HFFc6 (cell line): ENCODE measurements at places on chromosomes 2 and 18.
A peak's percentile ranks its signal among the peaks of the same experiment; 100 is the strongest.

GRCh38 chr2:105929516-105929915 lies 184.8 kb downstream of the NCK2 start:
- DNase-seq = no peak

DNA sequence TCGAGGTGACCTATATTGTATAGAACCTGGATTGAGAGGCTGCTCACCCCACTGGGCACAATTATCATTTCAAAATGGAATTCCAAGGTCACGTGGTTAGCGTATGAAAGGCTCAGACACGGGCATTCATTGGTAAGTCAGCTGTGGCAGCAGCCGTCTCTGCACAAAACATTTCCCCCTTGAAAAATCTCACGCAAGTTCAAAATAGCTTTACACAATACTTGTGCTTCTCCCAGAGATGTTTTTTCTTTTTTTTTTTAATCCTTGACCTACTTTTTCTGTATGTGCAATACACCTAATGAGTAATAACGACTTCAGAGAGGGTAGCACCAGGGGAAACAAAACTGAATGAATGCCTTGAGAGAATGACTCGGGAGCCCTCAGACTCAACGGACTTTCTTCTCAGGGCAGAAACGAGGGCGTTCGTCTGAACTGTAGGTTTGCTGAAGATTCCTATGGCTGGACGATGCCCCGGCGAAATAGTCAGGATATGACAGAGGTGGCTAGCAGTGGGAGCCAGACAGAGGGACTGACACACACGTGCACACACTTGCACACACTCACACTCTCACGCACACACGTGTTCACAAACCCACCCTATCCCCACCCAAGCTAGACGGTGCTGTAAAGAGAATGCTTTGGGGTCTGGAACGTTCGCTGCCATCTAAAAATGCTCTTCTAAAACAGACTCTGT lies 77.8 kb downstream of the PDCL3 start:
- no peak for DNase-seq

DNA sequence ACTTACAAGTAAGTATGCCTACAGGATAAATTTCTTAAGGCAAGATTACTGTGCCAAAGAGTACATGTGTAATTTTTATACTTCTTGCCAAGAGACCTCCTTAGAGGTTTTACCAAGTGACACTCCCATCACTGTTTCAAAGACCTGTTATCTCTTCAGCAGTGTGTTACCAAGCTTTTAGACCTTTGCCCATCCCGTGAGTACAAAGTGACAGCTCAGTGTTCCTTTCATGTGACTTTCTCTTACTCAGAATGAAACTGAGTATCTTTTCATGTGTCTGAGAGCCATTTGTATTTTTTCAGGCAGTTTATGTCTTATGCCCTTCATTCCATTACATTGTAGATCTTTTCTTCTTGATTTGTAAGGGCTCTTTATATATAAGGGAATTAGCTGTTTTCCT lies 287.5 kb upstream of the SALL3 start:
- no peak for DNase-seq

DNA sequence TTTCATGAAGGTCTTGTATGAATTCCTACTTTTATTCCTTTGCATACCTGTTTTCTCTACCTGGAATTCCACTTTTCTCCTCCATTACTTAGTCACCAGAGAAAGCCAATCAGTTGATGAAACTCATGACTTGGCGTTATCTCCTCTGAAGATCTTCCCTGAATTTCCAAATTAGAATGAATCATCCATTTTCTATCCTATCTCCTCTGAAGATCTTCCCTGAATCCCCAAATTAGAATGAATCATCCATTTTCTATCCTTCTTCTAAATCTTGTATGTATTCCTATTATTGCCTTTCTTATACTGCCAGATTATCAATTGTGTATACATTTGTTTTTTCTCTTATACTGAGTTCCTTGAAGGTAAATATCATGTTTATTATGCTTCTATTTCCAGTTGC lies 440.4 kb downstream of the CCDC85A start:
- peak; percentile 28 for DNase-seq

DNA sequence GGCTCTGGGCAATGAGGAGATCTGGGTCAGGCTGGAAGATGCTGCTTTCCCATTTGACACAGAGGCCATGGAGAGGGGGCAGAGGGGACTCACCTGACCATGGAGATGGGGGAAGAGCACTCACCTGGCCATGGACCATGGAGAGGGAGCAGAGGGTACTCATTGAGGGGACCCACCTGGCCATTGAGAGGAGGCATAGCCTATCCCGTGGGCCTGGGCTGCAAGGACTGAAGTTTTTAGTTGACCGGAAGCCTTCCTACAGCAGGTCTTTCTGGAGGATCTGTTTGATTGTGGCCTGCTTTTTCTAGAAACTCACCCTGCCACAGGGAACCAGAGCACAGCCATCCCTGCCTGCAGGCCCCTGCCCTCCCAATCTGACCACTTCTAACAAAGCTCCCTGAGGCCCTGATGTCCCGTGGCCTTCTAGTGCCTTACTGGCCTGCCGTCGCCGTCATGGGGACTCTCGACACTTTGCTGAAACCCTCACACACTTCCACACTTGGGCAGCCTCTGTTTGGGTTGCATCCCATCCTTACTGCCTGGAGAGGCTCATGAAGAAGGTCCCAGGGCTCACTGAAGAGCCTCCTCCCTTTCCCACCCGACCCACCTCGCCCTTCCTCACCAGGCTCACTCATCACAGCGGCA lies 5.1 kb upstream of the PROM2 start:
- DNase-seq = no peak

- no peak for DNase-seq
Measured at GRCh38 chr2:19728125-19728524, 173.7 kb downstream of the TTC32 start.

DNA sequence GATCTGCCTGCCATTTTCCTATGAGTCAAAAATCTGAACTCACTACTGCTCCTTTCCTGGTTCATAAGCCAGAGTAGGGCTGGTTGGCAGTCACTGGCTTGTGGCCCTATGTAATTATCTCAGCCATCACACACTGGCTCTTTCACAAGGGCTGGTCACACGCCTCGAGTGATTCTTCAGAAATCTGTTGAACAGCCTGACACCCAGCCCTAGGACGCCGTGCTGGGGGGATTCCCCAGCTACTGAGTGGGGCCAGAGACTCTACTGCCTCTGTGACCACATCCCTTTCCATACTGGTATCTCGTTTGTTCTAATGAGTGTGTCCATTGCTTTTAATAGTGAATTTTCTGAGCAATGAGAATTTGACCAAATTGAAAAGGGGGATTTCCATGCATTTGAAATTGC lies 45.8 kb upstream of the RBM44 start:
- DNase-seq = no peak

- no peak for DNase-seq
Measured at GRCh38 chr2:102796337-102796736, 34.5 kb downstream of the TMEM182 start.

DNA sequence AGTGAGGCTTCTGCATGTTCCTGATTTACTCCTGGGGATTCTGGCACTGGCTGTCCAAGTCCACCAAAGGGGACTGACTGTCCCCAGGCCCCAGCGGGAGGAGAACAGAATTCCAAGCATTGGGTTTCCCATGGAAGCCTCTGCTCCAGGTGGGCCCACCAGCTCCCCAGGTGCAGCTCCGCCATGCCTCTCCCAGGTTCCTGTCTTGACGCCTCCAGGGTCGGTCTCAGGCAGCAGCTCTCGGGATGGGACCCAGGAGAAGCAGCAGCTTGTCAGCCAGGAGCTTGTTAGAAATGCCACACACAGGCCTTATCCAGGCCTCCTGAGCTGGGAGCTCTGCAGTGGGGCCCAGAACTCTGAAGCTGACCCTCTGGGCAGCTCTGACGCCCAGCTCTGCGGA lies 47.9 kb downstream of the DCDC2C start:
- DNase-seq = no peak

DNA sequence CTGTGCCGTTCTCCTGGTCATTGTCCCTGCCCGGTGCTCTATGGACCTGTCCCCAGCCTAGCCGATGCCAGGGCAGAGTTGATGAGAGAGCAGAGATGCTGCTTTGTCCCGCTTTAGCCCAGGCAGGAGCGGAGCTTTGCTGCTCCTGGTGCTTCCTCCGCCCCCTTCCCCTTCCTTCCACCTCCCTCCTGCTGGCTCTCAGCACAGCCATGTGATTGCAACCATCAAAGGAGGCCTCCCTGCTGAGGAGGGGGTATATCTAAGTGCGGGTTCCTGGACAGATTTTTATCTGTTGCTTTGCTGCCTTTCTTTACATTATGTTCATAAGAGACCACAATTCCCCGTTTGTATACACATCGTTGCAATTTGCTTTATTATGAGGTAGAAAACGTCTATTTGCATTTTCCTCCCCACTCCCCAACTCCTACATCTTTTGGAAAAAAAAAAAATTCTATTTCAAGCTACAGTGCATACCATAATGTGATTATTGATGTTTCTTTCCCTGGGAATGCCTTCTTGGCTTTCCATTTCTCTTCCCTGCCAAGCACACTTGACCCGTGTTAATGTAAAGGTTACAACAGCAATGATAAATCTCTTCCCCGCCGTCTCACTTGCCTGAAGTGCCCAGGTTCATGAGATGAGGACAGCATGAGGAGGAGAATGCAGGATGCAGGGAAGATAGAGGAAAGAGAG lies 25.4 kb downstream of the ALPK2 start:
- no peak for DNase-seq

GRCh38 chr2:99365661-99366060 lies 28.5 kb downstream of the EIF5B start:
- DNase-seq = no peak

DNA sequence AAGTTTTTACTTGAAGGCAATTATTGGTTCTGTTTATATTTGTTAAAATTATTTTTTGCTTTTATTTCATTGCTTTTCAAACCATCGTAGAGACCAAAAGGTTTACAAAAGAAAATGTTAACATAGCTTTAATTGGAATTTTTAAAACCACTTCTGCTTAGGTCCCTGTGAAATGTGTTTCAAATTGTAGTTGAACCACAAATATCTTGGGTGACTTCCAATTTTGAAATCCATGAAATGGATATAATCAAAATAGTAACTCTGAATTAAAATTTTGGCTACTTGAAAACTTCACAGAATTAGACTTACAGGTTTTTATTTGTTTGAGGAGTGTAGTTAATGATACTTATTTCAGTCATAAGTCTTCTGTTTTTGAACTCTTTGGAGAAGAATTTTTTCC lies 3.1 kb upstream of the SPAG16 start:
- no peak for DNase-seq

- no peak for DNase-seq
Measured at GRCh38 chr2:72897785-72898584, 10.8 kb downstream of the SPR start.

GRCh38 chr2:221289389-221289788 lies 282.7 kb downstream of the EPHA4 start:
- DNase-seq = no peak

DNA sequence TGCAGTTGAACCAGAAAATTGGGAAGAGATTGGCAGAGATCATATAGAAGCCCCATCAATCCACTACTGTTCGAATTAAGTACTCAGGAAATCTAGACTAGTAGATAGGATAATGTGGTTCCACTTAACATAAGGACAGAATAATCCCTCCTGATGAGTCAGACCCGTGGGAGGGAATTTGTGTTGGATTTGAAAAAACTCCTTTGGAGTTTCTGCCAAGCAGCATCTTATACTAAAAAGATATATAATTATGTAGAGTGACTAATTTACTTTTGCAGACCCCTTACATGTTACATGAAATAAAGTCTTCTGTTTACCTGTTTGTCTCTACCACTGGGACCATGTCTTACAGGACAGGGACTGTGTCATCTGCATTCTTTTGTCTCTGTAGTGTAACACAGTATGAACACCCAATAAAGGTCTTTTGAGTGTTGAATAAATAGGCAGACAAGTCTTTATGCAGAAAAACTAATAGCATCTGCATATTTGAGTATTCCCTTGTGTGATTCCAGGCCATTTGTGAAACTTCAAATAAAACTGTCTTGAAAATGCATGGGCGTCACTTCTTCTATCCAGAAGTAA lies 122.6 kb upstream of the DNAJC10 start:
- peak; percentile 61 for DNase-seq

GRCh38 chr2:112204411-112204810 lies 50.4 kb downstream of the ZC3H8 start:
- peak; percentile 8 for DNase-seq

DNA sequence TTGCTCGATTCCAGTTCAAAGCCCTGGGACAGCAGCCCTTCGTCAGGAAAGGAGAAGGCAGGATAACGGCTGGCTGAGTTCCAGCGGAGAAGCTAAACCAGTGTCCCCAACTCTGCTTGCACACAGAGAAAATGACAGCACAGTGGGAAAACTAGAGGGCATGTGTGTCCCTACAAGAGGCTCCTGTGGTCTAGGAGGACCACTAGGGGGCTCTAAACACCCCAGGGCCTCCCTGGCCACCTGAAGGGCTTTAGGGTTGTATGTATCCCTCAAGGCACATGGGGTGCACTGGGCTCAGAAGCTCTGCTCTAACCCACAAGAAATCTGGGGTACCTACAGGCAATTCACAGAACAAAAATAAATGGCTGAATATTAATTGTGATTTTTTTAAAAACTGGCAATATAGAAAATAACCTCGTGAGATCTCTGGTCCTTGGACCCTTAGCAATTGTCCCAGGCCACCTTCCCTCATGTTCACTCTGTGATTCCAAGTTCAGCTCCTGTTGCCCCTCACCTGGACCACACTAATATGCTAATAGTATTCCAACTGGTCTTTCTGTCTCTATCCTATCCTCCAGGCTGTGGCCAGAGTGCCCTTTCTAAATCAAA lies 17.5 kb downstream of the STAT1 start:
- peak; percentile 33 for DNase-seq

DNA sequence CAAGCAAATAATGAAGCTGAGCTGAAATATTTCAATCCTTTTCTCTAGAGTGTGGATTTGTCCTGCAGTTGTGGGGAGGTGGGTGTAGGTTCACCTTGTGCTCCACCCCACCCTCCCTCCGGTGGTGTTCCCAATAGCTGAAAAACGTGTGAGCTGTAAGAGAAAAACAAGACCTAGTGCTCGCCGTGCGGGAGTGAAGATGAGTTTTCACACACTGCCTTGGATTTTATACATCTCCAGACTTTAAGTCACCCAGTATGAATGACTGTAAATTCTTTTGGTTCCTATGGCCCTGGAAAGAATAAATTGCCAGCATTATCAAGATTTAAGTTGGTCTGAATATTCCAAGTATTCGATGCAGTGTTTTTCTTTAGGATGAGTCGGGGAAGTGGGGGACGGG lies 1.9 kb upstream of the SOX11 start:
- DNase-seq = no peak

DNA sequence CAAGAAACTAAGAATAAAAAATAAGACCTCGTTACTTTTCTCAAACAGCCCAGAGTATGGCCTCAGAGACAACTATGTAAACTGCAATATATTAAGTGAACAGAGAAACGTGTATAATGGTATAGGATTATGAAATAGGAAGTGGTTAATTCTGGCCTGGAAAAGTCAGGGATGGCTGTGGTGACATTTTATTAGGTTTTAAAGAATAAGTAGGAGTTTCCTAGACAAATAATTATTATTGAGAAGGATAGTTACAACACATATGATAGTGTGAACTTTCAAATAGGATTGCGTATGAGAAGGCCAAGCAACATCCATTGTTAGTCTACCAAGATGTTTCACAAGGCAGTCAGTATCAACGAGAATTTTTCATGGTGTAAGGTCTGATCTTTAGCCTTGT lies 244.1 kb downstream of the LPIN1 start:
- no peak for DNase-seq
